Ureter (tissue), 1 donor: ENCODE measurements at places on chromosomes 12 and 14.
A peak's percentile ranks its signal among the peaks of the same experiment; 100 is the strongest.

GRCh38 chr12:22625762-22626294 is 857 bp downstream of the ETNK1 start:
- peak; percentile 46 for DNase-seq

DNA sequence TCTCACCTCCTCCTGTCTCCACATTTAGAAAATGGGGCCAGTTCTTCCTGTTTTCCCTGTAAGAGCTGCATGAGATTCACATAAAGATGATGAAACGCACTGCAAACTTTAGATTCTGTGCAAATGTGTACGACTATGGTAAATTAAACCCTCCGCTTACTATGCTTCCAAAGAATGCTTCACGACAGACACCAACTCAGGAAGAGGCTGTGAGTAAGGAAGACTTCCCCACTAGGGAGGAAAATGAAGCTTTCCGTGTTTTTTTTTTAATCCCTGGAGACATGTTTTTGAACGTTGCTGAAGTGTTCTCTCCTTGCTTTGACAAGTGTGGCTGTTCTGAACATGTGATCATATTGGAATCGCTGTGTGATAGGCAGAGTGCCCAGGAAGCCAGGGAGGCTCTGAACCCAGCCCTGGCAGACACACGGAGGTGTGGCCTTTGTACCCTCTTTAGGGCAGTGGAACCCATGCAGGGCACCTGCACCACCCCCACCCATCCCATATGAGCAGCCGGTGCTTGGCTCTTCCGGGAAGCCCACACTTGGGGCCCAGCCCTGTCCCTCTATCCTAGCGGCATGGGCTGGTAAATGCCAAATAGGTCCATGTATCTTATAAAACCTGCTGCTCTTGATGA is 7.5 kb upstream of the SYNE3 start:
- DNase-seq, result no peak

- no peak for DNase-seq
Observed at GRCh38 chr14:71300566-71301330, 393.5 kb downstream of the PCNX1 start.

DNA sequence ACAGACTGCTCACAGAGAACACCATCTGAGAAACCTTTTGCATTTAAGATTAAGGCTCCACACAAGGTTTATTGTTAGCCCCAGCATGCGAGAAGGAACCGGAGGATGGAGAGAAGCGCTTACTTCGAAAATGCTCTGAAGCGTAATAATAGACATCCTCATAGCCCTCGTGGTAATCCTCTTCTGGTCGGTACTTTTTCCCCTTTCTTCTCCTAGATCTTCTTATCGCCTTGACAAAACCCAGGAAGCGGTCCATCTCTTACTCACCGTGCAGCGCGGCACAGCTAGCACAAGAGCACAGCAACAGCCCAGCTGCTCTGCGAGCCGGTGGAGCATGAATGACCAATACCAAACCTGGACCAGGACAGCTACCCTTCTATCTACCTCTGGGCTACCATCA is 125.1 kb upstream of the GRIP1 start:
- no peak for DNase-seq

DNA sequence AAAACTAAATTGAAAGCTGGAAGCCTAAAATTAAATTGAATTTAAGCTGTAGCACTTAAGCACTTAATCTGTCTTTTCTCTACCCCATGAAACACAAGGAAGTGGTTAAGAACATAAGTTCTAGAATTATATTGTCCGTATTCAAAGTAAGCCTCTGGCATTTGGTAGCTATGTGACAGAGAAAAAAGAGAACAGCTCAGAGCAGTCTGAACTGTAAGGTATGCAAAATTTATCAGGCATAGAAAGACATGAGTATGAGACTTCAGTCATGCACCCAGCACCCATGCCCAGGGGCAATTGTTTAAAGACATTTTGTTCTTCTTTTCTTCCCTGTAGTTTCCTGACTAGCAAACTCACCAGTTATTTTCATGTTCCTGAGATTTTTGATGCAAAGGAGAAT is 116.7 kb downstream of the KCNMB4 start:
- no peak for DNase-seq

DNA sequence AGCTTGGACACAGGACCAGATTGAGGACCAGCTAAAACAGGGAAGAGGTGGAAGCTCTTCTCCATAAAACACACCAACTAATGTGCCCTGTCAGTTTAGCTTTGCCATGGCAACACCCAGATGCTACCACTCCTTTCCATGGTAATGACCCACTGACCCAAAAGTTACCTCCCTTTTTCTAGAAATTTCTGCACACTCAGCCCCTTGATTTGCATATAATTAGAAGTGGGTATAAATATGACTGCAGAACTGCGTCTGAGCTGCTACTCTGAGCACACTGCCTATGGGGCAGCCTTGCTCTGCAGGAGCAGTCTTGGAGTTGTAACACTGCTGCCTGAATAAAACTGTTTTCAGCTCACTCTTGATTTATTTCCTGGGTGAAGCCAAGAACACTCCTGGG is 3.2 kb upstream of the TDG start:
- no peak for DNase-seq

DNA sequence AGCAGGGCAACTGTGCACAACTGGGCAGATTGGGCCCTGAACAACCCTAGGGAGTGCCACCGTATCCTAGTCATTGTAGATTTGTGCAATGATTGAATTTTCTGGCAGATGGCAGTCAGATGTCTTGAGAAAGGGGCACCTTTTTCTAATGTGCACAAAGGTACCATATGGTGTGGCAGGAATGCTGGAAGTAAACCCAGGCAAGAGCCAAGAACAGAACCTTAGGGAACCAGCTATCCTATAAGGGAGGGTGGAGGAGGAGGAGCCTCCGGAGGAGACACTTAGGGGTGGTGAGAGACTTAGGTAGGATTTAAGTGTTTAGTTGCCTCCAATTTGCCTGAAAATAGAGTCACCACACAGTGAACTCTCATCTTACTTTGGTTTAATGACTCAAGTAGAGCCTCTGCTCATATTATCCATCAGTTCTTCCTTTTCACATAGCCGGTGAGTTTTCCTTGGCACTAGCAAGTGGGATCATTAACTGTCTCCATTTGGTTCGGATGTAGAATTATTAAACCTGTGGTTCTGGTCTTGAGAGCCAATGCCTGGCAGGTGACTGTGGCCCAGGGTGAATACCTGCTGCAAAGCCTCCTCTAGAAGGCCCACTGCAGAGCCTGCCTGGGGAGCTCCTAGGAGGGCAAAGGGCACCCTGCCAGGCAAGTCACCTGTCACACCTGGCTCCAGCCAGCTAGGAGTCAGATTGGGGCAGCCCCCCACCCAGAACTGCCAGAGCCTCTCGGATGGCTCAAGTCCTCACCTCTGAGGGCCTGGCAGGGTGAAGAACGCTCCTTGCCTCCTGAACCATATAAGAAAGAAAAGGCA is 184.4 kb upstream of the HIF1A start:
- DNase-seq, result no peak
